ENCODE measurements at places on chromosomes 16 and 17. TPM values are rescaled to one million over a fixed set of nuclear protein-coding genes. Genes with fewer than 3 reads are reported as not detected.
A peak's percentile ranks its signal among the peaks of the same experiment; 100 is the strongest.

- peaks cover 6% of the 10 kb centered on the region for H3K27me3 ChIP-seq
- peak overlapping the region; percentile 72 for H3K27ac ChIP-seq
- H3K36me3 ChIP-seq = no peaks in the 10 kb centered on the region
- peaks cover 9% of the 10 kb centered on the region for H3K4me1 ChIP-seq
- H3K4me3 ChIP-seq = peak overlapping the region; percentile 69
Measured at GRCh38 chr17:80455336-80455710, 21.1 kb downstream of the NPTX1 start.

DNA sequence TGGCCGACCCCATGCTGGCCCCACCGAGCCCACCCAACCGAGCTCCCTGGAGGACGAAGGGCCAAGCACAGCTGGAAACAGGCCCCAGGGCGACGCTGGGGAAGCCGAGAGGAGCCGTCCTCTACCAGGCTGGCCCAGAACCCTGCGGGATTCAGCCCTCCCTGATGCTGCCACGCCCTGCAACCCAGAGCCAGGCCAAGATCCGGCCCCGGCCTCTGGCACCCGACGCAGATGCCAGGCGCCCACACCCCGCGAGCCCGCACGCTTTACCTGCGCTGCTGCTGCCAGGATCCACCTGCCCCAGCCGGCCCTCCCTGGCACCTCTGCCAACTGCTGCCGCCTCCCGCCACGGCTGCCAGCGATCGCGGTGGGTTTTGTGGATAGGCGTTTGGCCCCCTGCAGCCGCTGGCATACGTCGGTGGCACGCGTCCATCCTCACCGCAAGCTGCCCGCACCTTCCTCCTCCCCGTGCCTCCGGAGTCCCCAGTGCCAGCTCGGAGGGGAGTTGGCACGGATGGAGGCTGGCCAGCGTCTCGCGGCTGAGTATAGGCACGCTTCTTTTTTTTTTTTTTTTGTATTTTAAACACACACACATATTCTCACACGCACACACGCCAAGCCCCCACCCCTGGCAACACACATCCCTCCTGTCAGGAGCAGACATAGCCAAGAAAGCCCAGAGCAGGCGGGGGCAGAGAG, 41.3 kb upstream of the ACSF3 start:
- H3K4me1 ChIP-seq = no peaks in the 10 kb centered on the region
- H3K4me3 ChIP-seq = no peak overlapping the region
- no peak for DNase-seq
- H3K27ac ChIP-seq = no peak overlapping the region
- no peaks in the 10 kb centered on the region for H3K36me3 ChIP-seq

DNA sequence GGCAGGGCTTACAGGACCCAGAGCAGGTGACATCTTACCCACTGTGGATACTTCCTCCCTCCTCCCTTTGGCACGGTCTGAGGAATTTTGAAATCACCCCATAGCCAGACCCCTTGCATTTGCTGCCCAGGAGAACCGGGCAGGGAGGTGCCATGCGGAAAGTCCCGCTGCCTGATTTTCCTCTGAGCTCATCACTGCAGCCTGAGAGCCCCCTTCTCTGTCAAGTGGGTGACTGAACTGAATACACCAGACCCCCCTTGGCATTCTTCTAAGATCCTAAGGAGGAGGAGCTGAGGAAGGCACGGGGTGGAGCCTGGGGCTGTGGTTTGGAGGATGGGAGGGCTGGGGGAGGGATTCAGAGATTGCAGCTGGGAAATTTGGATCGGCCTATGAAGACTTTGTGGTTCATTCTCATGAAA, 173.4 kb downstream of the RAB11FIP4 start:
- H3K27me3 ChIP-seq = no peaks in the 10 kb centered on the region
- peaks cover 4% of the 10 kb centered on the region for H3K36me3 ChIP-seq
- H3K4me1 ChIP-seq = peaks cover 30% of the 10 kb centered on the region
- H3K27ac ChIP-seq = no peak overlapping the region

DNA sequence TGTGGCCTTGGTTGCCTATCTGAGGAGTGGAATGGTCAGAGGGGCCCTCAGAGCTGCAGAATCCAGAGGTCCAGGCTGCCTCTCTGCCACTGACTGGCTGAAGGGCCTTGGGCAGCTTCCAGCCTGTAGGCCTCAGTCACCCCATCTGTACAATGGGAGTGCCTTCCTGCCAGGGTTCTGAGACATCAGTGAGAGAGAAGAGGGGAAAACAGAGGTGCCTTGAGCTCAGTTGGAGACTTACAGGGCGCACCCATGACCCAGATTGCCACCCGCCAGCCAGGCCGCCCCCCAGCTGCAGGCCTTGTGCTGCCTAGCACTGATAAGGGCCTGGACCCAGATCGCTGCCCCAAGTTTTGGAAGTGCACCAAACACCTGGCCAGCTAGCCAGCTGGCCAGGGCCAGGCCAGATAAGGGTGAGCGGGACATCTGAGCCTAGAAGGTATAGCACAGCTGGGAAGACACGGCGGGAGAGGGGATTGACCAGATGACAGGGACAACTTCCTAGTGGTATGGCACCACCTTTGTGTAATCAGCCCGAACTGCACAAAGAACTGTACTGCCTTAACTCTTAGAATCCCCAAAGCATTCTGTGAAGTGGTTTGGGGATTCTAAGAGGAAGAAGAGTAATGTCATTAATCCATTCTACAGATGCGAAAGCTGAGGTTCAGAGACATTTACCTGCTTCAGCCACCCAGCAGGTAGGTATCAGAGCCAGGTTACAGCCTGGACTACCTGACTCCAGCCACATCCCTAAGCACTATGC, 1.4 kb downstream of the SLC4A1 start:
- H3K4me1 ChIP-seq = no peaks in the 10 kb centered on the region
- H3K36me3 ChIP-seq = no peaks in the 10 kb centered on the region
- H3K27me3 ChIP-seq = no peaks in the 10 kb centered on the region
- no peak overlapping the region for H3K4me3 ChIP-seq
- no peak overlapping the region for H3K27ac ChIP-seq
- DNase-seq = no peak

Gene PIRT
- total RNA-seq = not detected

DNA sequence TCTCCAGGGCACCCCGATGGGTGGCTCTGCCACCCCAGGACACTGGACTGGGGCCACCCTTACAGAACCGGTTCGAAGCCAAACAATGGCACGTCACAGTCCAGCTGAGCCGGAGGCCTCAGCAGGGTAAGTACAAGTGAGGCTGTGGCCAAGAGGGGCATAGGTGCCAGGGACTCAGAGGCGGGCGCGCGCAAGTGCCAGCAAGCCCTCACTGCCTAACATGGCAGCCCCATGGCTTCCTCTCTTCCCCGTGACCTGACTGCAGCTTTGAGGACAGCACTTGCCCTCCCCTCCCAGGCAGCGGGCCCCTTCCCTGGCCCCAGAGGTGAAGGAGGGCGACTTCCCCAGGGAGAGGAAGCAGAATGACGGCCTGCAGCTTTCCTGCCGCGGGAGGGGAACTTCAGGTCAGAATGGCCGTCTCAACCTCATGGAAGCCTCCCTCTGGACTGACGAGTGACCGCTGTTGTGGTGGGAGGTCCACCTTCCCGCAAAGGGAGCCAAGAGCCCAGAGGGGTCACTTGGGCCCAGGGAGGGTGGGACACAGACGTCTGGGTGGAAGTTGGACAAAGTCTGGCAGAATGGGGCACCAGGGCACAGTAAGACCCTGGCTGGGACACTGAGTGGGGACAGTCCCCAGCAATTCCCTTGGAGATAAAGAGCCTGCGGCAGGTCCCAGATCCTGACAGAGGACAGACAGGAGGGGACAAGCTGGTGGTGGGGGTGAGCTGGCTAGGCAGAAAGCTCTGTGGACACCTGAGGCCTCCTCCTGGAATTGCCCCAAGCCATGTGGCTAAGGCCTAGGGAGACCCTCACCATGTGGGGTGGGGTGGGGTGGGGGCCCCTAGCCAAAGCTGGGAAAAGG, 52.1 kb upstream of the TOB1 start:
- H3K4me3 ChIP-seq = no peak overlapping the region
- no peaks in the 10 kb centered on the region for H3K27me3 ChIP-seq
- no peaks in the 10 kb centered on the region for H3K36me3 ChIP-seq
- H3K4me1 ChIP-seq = peaks cover 4% of the 10 kb centered on the region

DNA sequence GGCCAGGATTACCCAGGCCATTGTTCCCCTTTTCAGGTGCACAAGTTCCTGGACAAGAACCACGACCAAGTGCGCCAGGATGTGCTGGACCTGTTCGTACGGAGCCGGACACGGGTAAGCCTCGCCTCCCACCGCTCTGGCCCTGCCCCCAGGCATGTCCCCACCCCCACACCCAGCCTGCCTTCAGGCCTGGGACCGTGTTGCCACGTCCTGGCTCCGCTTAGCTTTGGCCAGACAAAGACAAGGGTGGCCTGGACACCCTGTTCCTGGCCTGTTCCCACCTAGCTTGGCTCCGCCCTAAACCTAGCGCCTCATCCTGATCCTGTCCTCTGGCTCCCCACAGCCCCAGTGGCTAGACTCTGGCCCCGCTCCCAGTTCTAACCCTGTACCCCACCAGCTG, 30.9 kb downstream of the MYO15A start:
- DNase-seq = no peak
- H3K4me1 ChIP-seq = no peaks in the 10 kb centered on the region
- H3K27me3 ChIP-seq = no peaks in the 10 kb centered on the region
- no peak overlapping the region for H3K27ac ChIP-seq

Gene TMED6
- 1.2 TPM for total RNA-seq

DNA sequence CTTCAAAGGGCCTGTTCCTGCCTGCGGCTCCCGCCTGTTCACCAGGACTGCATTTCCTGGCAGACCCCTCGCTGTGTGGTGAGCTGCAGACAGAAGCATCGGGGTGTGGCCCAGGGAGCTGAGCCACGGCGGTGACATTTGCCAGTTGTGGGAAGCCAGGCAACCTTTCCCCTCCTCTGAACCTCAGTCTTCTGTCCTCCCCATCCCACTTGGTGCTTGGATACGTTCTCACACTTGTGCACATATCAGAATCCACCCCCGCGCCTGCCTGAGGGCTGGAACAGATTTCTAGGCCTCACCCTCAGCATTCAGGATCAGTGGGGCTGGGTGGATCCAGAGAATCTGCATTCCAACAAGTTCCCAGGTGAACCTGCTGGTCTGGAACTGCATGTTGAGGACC, 63.5 kb downstream of the CRISPLD2 start:
- no peak overlapping the region for H3K4me3 ChIP-seq
- no peak overlapping the region for H3K27ac ChIP-seq
- no peaks in the 10 kb centered on the region for H3K36me3 ChIP-seq
- no peaks in the 10 kb centered on the region for H3K27me3 ChIP-seq
- H3K4me1 ChIP-seq = peaks cover 23% of the 10 kb centered on the region

DNA sequence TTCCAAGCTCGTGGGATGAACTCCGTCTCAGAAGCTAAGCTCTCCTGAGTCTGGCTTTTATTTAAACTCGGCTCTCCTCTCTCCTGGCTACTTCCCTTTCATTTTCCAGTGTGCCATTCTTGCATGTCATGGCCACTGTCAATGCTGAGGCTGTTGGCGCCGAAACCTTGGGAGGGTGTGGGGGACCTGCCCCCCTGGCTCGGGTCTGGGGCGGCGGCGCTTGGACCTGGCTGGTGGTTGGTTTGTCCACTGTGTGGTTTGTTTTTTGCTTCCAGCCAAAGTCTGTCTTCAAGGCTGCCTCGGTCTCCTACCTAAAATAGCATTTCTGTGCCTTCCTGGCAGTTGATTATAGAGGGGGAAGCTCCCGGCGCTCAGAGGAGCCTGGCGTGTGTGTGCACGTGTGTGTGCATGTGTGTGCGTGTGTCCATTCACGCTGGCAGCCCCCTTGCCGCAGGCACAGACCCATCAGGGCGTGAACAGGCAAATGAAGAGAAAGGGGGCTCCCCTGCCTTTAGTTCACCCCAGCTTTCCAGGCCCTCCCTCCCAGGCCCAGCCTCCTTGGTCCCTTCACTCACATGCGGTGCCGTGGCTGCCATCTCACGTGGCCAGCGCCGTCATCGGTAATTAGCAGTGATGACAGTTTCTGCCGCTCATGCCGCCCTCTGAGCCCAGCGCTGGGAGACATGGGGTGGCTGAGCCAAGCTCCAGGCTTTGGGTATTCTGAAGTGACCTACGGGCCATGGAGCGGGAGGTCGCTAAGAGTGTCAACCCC, 179.9 kb downstream of the SEC14L1 start:
- DNase-seq = no peak
- no peaks in the 10 kb centered on the region for H3K27me3 ChIP-seq
- no peak overlapping the region for H3K27ac ChIP-seq

GRCh38 chr17:13593757-13594156, 8.0 kb downstream of the HS3ST3A1 start:
- no peaks in the 10 kb centered on the region for H3K36me3 ChIP-seq
- no peaks in the 10 kb centered on the region for H3K4me1 ChIP-seq
- H3K27me3 ChIP-seq = no peaks in the 10 kb centered on the region
- no peak for DNase-seq
- no peak overlapping the region for H3K4me3 ChIP-seq

DNA sequence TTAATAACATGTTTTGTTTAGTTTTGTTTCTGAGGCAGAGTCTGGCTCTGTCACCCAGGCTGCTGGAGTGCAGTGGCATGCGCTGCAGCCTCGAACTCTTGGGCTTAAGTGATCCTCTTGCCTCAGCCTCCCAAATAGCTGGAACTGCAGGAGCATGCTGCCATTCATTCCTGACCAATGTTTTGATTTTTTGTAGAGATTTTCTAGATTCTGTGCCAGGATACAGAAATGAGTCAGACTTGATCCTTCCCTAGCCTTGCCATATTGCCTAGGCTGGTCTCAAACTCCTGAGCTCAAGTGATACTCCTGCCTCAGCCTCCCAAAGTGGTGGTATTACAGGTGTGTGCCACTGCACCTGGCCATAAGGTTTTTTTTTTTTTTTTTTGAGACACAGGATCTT, 17.7 kb downstream of the TAOK1 start:
- no peak for DNase-seq
- H3K27ac ChIP-seq = no peak overlapping the region
- H3K27me3 ChIP-seq = no peaks in the 10 kb centered on the region
- H3K4me1 ChIP-seq = peaks cover 13% of the 10 kb centered on the region
- peaks cover 6% of the 10 kb centered on the region for H3K36me3 ChIP-seq
- no peak overlapping the region for H3K4me3 ChIP-seq

DNA sequence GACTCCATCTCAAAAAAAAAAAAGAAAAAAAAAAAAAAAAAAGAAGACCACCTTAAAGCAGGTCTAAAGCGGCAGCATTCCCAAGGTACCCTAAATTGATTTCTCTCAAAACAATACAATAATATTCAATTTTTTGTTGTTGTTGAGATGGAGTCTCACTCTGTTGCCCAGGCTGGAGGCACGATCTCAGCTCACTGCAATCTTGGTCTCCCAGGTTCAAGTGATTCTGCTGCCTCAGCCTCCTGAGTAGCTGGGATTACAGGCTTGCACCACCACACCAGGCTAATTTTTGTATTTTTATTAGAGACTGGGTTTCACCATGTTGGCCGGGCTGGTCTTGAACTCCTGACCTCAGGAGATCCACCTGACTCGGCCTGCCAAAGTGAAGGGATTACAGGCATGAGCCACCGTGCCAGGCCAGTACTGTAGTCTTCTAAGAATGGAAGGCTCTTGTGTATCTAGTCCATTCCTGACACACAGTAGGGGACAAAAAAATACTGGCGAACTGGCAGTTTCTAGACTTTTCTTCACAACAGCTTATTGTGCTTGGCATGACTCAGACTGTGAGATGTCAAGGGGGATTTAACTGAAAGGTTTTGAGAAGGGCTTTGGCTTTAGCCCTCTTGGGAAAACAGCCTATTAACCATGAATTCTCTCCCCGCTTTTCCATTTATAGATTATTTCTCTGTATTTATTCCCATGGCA, 17.3 kb downstream of the CDR2 start:
- H3K4me3 ChIP-seq = no peak overlapping the region
- H3K36me3 ChIP-seq = peaks cover 6% of the 10 kb centered on the region
- no peak overlapping the region for H3K27ac ChIP-seq
- peaks cover 15% of the 10 kb centered on the region for H3K4me1 ChIP-seq
- H3K27me3 ChIP-seq = no peaks in the 10 kb centered on the region

Gene DRC3
- 1.6 TPM for total RNA-seq

Data from endothelial cell of umbilical vein (primary cell).